GM06990 (cell line): ENCODE measurements at places on chromosomes 5 and 9.

DNA sequence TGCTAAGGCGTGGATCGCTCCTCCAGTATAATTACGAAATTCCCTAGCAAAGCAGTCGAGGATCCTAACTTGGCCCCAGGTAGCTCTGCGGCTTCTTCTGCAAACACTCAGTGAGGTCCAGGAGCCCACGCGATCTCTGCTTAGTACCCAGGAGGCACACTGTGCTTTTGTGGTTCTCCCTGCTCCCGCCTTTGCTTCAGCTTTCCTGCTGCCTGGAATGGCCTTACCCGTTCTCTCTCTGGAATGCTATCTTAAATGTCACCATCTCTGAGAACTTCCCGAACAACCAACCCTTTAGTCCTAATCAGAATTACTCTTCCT is 639 bp downstream of the INVS start:
- no peak for DNase-seq

- DNase-seq: no peak
Observed at GRCh38 chr5:132770476-132771159, 6.4 kb downstream of the SEPTIN8 start.

DNA sequence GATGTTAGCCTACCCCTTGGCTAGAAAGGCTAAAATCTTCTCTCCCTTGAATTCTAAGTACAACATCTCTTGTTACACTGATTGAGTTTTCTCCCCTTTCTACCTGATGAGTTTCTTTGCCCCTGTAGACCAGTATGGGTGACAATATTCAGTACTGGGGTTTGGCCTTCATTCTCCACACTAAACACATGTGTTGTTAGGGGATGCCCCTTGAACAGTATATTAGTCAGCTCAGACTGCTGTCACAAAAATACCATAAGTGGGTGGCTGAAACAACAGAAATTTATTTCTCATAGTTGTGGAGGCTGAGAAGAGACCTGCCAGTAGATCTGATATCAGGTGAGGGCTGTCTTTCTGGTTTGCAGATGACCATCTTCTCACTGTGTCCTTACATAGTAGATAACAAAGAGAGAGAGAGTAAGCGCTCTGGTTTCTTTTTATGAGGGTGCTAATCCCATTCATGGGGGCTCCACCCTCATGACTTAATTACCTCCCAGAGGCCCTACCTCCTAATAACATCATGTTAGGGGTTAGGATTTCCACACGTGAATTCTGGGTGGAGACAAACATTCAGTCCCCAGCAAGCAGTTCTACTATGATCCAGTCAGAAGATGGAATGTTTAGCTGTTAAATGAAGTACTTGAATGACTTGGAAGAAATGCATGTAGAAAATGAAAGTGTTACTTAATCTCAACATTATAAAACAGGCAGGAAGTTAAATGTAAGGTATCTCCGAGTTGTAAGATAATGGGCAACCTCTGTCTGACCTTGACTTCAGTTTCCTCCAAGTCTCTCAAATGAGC is 17.5 kb downstream of the VLDLR start:
- DNase-seq: no peak

- DNase-seq: no peak
Observed at GRCh38 chr9:130451509-130452388, 7.0 kb downstream of the ASS1 start.

DNA sequence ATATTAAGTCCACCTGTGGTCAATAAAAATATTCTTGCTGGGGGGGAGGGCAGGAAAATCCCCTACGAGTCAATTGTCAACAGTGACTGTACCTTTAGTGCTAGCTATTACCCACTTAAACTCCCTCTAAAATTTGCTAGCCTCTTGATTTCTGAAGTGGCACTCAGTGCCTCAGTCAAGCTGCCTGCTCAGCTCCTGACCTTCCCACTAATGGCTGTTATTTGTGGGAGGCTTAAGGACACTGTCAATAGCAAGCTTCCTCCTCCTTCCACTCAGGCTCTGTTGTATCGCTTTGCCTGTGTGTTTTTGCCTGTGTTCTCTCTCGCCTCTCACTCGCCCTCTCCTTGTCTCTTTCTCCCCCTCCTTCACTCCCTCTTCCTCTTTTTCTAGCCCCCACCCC is 140.8 kb downstream of the BNC2 start:
- no peak for DNase-seq

GRCh38 chr9:125754096-125754495 is 6.9 kb downstream of the PBX3 start:
- DNase-seq: no peak

GRCh38 chr5:56143373-56143714 is 89.8 kb downstream of the ANKRD55 start:
- no peak for DNase-seq

- no peak for DNase-seq
Observed at GRCh38 chr5:143191720-143192119, 211.8 kb downstream of the NR3C1 start.

DNA sequence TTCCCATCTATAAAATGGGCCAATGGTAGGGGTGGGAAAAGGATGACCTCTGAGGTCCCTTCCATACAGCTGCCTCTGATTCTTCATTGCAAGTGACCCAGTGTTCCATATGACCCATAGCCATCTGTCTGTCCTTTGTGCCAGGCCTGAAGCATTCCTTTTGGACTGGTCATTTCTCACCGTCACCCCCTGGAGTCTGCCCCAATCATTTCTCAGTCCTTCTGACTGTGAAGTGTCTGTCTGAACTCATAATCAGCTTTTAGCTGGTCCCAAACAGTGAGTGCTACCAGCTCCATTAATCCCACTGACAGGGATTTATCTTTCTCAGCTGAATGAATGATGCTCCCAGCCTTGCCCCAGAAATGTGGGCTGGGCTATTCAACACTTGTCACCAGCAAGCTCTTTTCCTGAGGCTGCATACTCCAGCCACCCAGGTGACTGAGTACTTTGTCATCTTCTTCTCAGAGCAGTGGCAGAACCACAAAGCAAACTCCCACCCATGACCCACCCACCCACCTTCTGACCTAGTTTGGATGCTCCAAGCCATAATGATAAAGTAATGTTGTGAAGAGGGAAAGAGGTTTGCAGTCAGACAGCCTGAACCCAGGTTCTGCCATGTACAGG is 37.4 kb downstream of the KCNIP1 start:
- no peak for DNase-seq

DNA sequence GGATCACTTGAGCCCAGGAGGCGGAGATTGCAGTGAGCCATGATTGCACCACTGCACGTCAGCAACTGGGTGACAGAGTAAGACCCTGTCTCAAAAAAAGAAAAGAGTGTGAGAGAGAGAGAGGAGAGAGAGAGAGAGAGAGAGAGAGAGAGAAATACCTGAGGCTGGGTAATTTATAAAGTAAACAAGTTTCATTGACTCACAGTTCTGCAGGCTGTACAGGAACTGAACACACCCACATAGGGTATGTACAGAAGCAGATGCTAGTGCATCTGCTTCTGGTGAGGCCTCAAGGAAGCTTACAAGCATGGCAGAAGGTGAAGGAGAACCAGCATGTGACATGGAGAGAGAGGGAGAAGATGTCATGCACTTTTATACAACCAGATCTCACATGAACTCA is 46.4 kb upstream of the CHD1 start:
- no peak for DNase-seq
